Activated CD4-positive, alpha-beta T cell treated with anti-CD3 and anti-CD28 coated beads, Interleukin-2, amount 50 U/mL, for 1 hour (primary cell): ENCODE measurements at places on chromosomes 6 and 20.

- DNase-seq, result no peak
These were observed 76.4 kb downstream of the ADGRB3 start for GRCh38 chr6:68711386-68712000.

- DNase-seq, result no peak
These were observed 10.3 kb upstream of the LPIN3 start for GRCh38 chr20:41330343-41330720.

- DNase-seq, result no peak
These were observed 2.8 kb downstream of the SLC12A5 start for GRCh38 chr20:46031701-46032254.

DNA sequence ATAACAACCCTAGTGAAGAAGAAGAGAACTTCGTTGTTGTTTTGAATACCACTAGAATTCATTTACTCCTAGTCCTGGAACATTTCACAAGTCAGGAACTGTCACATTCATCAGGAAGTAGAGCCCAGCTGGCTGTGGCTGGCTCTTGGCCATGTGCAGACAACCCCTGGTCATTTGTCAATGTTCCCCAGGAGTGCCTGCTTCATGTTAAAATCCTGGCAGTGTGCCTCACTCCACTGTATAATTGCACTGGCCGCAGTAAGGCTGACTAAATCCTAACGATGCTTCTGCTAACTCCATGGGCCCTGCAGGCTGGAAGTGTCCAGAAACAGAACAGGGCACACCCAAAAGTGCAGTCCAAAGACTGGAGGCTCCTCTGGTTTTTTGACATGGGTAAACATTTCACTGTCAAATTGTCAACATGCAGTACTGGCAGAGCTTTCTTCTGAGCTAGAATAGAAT, 41.5 kb upstream of the ADGRF1 start:
- no peak for DNase-seq

DNA sequence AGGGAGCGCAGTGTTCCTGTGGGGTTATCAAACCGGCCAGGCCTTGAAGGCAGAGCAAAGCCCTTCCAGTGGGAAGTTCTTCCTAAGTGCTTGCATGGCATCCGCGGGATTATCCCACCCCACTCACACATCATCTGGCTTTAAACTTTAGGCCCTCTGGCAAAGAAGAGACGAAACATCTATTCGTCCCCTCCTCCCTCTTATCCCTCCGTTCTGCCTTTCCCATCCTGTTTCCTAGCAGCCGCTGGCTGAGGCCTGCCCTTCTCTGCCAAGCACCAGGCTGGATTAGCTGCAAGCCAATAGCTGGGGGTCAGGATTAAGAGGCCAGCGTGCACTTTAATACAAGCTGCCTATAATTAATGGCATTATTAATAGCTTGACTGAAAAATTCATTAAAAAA, 621.0 kb downstream of the PKHD1 start:
- no peak for DNase-seq
